ENCODE measurements at places on chromosomes 3 and 15. TPM values are rescaled to one million over a fixed set of nuclear protein-coding genes. Genes with fewer than 3 reads are reported as not detected.
A peak's percentile ranks its signal among the peaks of the same experiment; 100 is the strongest.

Gene MEIS2
- 33.4 TPM for total RNA-seq

- no peak for DNase-seq
- peaks cover 7% of the 10 kb centered on the region for H3K36me3 ChIP-seq
- peak overlapping the region; percentile 63 for H3K27ac ChIP-seq
- no peak overlapping the region for H3K4me3 ChIP-seq
Observed at GRCh38 chr15:99717161-99718009, 15.9 kb downstream of the LYSMD4 start.

DNA sequence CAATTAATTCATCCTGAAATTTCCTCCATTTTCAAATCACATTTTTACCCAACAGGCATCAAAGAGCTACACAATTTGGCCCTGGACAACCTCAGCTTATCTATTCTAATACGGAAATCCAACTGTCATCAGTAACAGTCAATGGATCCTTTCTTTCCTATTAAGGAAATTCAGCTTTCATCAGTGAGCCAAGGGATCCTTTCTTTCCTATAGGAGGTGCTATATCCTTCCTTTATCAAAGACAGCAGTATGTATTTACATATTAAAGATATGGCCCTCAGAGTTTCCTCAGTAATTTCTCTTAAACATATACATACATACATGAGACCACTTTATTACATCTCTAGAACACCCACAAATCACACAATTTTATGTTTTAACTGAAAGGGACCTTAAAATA, 10.1 kb downstream of the DHX36 start:
- H3K36me3 ChIP-seq = no peaks in the 10 kb centered on the region
- H3K4me3 ChIP-seq = no peak overlapping the region
- H3K27me3 ChIP-seq = no peaks in the 10 kb centered on the region
- no peak overlapping the region for H3K27ac ChIP-seq
- no peak for DNase-seq

Gene TMEM207
- not detected for total RNA-seq

Gene POLR2H
- total RNA-seq = 81.1 TPM

Gene PGBD4
- 2.4 TPM for total RNA-seq

GRCh38 chr3:34742151-34742550, 897.2 kb upstream of the ARPP21 start:
- no peaks in the 10 kb centered on the region for H3K36me3 ChIP-seq
- no peaks in the 10 kb centered on the region for H3K27me3 ChIP-seq
- H3K27ac ChIP-seq = no peak overlapping the region
- H3K4me1 ChIP-seq = no peaks in the 10 kb centered on the region
- no peak for DNase-seq

DNA sequence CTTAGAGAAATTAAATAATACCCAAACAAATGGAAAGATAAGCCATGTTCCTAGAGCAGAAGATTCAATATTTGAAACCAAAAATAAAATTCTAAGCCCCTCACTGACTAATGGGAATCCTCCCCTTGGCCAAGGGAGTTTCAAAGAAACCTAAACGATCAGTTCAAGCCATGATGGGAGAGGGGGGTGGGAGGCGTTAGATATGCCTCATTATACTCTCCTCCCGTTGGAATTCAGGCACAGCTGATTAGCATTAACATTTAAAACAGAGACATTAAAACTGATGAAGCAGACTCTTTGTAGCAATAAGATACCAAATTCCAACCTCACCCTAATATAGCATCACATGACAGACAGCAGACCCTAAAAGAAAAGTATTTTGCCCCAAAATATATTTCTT, 32.9 kb downstream of the OCA2 start:
- no peaks in the 10 kb centered on the region for H3K4me1 ChIP-seq
- no peaks in the 10 kb centered on the region for H3K36me3 ChIP-seq
- DNase-seq = no peak
- no peak overlapping the region for H3K27ac ChIP-seq
- H3K4me3 ChIP-seq = no peak overlapping the region

- no peak overlapping the region for H3K27ac ChIP-seq
- no peaks in the 10 kb centered on the region for H3K4me1 ChIP-seq
- H3K4me3 ChIP-seq = no peak overlapping the region
- H3K27me3 ChIP-seq = no peaks in the 10 kb centered on the region
- no peaks in the 10 kb centered on the region for H3K36me3 ChIP-seq
- DNase-seq = no peak
Observed at GRCh38 chr3:197253238-197253947, 45.0 kb downstream of the DLG1 start.

- no peak for DNase-seq
- H3K27me3 ChIP-seq = no peaks in the 10 kb centered on the region
- no peaks in the 10 kb centered on the region for H3K4me1 ChIP-seq
- H3K36me3 ChIP-seq = no peaks in the 10 kb centered on the region
Observed at GRCh38 chr15:47746516-47746915, 29.2 kb downstream of the SEMA6D start.

DNA sequence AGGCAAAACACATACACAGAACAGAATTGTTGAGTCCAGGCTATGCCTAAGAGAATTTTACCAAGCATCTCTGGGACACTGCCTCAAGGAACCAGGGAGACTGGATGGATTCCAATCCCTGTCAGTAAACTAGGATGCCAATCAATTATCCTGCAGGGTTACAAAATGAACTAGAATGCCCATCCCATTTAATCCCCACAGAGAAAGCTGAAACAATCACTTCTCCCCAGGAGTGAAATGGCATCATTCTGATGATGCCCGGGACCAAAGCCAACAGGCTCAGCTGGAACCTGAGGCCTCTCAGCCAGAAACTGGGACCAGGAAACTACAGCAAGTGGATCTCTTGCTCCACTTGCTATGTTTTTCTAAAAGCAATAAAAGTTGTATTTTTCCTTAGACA, 130.0 kb upstream of the TJP1 start:
- H3K4me3 ChIP-seq = no peak overlapping the region
- H3K36me3 ChIP-seq = no peaks in the 10 kb centered on the region
- no peak for DNase-seq
- H3K4me1 ChIP-seq = no peaks in the 10 kb centered on the region
- no peaks in the 10 kb centered on the region for H3K27me3 ChIP-seq
- H3K27ac ChIP-seq = no peak overlapping the region

Gene ASB14
- not detected for total RNA-seq

Gene FAM43A
- total RNA-seq = 4.2 TPM

Gene SNURF
- total RNA-seq = 12.0 TPM

DNA sequence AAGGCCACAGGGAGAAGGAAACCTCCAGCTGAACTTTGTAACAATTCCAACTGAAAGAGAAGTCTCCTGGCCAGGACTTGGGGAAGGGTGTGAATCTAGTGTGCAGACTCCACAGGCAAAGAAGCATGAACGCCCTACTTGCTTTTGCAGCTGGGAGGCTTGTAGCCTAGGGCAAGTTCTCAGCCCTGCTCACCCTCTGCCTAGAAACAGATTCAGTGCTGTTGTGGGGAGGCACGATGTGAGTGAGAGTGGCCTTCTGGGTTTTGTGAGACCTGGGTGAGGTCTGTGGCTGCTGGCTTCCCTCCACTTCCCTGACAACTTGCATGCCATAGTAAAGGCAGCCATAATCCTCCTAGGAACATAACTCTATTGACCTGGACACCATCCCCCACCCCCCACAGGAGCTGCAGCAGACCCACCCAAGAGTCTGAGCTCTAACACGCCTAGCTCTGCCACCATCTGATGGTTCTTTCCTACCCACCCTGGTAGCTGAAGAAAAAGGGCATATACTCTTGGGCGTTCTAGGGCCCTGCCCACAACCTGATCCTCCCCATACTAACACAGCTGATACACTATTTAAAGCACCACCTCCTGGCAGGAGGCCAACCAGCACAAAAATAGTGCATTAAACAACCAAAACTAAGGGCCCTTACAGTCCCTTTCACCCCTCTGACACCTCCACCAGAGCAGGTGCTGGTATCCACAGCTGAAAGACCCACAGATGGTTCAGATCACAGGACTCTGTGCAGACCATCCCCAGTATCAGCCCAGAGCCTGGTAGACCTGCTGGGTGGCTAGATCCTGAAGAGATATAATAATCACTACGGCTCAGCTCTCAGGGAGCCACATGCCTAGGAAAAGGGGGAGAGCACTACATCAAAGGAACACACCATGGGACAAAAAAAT, 426.5 kb downstream of the IGSF11 start:
- no peaks in the 10 kb centered on the region for H3K4me1 ChIP-seq
- DNase-seq = no peak
- no peak overlapping the region for H3K27ac ChIP-seq
- no peaks in the 10 kb centered on the region for H3K36me3 ChIP-seq
- H3K4me3 ChIP-seq = no peak overlapping the region

- no peaks in the 10 kb centered on the region for H3K36me3 ChIP-seq
- peaks cover 38% of the 10 kb centered on the region for H3K27me3 ChIP-seq
Observed at GRCh38 chr15:52791776-52792175, 1.6 kb upstream of the ONECUT1 start.

DNA sequence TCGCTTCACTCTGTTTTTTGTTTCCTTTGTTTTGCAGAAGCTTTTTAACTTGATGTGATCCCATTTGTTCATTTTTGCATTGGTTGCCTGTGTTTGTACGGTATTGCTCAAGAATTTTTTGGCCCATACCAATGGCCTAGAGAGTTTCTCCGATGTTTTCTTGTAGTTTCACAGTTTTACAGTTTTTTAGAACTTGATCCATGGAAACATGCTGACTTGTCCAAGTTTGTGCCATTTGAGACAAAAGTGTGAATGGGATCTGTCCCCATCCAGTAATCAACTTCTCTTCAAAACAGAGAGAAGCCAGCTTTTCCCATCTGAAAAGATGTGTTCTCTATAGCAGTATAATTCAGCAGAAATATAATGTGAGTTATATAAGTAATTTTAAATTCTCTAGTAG, 266.5 kb upstream of the LRTM1 start:
- no peak for DNase-seq
- no peak overlapping the region for H3K27ac ChIP-seq
- no peak overlapping the region for H3K4me3 ChIP-seq
- H3K27me3 ChIP-seq = no peaks in the 10 kb centered on the region

DNA sequence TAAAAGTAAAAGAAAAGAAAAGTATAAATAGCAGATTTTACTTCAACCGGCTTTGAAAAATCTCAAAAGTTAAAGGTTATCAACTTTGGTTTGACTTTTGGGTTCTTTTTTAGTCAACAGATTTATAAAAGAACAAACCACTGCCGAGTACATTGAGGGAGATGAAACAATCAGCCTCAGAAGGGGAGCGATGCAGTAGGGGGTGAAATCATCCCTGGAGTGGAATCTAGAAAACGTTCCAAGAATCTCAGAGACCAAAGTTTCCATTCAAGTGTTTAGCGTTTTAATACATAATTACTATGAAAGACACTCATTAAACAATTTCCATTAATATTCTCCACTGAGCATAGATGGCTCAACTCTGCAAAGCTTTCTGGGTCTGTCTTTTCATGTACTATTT, 745.5 kb downstream of the NR2F2 start:
- no peaks in the 10 kb centered on the region for H3K27me3 ChIP-seq
- no peak for DNase-seq
- no peaks in the 10 kb centered on the region for H3K4me1 ChIP-seq
- no peak overlapping the region for H3K27ac ChIP-seq

GRCh38 chr15:90009301-90010022, 8.3 kb downstream of the ZNF710 start:
- H3K27ac ChIP-seq = peak overlapping the region; percentile 49
- H3K36me3 ChIP-seq = peaks cover 22% of the 10 kb centered on the region
- no peak overlapping the region for H3K4me3 ChIP-seq
- peaks cover 31% of the 10 kb centered on the region for H3K4me1 ChIP-seq
- H3K27me3 ChIP-seq = no peaks in the 10 kb centered on the region

DNA sequence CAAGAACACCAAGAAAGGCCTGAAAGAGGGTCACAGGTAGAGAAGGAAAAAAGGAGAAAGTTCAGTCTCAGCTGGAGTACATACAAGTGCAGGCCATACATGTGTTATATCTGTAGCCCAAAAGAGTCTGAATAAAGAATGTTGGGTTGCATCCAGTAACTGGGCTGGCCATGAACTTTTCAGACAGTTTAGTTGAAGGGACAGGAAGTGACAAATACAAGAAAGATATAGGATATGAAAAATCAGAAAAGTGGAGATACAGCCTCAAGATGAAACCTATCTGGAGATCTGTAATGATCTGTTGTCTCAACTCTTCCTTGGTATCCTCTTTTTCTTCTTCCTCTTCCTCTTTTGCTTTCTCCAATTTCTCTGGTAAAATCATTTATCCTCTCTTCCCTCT, 671.7 kb downstream of the MECOM start:
- H3K27ac ChIP-seq = no peak overlapping the region
- no peaks in the 10 kb centered on the region for H3K27me3 ChIP-seq
- H3K36me3 ChIP-seq = no peaks in the 10 kb centered on the region
- H3K4me3 ChIP-seq = no peak overlapping the region
- DNase-seq = no peak

DNA sequence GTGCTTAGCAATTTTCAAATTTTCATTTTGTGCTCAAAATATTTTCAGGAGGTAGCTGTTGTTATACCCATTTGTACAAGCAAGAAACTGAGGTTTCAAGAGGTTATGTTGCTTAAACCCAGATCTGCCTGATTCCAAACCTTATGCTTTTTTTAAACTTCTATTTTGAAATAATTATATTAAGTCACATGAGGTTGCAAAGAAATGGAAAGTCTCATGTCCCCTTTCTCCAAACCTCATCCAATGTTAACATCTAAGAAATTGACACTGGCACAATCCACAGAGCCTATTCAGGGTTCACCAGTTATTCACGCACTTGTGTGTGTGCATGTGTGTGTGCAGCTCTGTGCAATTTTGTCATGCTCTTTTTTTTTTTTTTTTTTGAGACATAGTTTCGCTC, 35.1 kb downstream of the B3GNT5 start:
- DNase-seq = no peak
- H3K4me1 ChIP-seq = peaks cover 5% of the 10 kb centered on the region
- no peak overlapping the region for H3K4me3 ChIP-seq
